ENCODE measurements at places on chromosomes 2 and 18.

DNA sequence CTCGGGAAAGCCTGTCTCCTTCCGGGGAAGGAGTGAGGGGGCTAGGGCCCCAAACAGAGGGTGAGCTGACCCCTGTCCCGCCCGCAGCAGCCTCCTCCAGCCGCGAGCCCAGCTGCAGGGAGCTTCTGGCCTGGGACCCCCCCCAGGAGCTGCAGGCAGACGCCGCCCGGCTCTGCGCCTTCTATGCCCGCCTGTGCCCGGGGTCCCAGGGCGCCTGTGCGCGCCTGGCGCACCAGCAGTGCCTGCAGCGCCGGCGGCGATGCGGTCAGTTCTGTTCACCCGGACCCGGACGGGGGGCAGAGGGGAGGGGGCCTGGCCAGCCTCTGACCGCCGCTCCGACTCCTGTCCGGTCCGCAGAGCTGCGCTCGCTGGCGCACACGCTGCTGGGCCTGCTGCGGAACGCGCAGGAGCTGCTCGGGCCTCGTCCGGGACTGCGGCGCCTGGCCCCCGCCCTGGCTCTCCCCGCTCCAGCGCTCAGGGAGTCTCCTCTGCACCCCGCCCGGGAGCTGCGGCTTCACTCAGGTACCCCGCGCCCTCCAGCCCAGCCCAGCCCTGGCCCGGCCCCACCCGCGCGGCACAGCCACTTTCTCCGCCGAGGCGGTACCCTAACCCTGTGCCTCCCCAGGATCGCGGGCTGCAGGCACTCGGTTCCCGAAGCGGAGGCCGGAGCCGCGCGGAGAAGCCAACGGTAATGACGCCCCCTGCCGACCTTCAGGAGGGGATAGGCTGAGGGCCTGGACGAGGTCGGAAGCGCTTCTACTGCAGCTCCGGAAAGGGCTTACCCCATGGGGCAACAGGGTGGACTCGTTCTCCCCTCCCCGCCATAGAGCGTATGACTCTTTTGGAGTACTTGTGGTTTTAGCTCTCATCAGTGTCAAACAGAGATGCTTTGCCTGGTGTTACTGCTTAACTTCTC lies 2.0 kb upstream of the CHRND start:
- no peak for DNase-seq

- no peak for DNase-seq
Measured at GRCh38 chr2:235270956-235271355, 222.9 kb upstream of the AGAP1 start.

GRCh38 chr2:219664041-219664440 lies 36.6 kb downstream of the SLC4A3 start:
- DNase-seq: no peak

- peak; percentile 2 for DNase-seq
Measured at GRCh38 chr2:83394134-83394904, 1064.8 kb downstream of the SUCLG1 start.

DNA sequence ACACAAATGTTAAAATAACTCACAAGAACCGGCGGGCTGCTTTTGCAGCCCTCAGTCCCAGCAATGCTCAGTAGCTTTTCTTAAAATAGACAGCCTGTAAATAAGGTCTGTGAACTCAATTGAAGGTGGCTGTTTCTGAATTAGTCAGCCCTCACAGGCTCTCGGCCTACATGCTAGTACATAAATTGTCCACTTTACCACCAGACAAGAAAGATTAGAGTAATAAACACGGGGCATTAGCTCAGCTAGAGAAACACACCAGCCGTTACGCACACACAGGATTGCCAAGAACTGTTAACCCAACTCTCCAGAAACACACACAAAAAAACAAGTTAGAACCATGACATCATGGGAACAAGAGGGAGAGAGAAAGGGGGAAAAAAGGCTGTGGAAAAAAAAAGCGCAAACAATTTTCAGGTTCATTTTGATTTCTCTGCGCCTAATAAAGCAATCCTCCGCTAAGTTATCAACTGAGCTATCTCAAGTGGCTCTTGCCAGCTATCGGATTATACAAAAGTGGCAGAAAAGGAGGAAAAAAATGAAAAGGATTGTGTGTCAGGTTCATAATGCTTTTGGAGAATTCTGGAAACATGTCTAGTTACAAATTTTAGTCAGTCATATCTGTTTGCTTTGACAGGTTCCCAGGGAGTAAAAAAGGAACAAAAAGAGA lies 89.1 kb downstream of the ZEB2 start:
- no peak for DNase-seq
